GM19239 (cell line): ENCODE measurements at places on chromosomes 6 and 20.

GRCh38 chr6:5398530-5398929 is 137.2 kb downstream of the FARS2 start:
- no peak for DNase-seq

GRCh38 chr6:158561321-158561884 is 1.5 kb downstream of the TMEM181 start:
- no peak for DNase-seq

DNA sequence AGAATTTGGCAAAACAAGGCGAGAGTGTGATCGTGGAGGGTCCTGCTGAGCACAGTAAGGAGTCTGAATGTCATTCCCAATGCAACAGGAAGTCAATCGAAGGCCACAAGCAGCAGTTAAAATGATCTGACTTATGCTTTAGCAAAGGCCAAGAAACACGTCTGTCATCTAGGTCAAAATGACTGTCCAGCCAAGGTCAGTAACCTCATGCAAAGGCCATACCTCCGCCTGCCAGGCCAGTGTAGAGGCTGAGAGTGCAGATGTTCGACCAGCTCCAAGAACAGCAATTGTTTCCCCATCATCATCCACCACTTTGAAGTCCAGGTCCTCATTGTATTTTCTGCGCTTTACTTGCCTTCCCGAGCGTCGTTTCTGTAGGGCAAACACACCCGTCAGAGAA is 105.6 kb downstream of the CHD6 start:
- DNase-seq, result no peak

DNA sequence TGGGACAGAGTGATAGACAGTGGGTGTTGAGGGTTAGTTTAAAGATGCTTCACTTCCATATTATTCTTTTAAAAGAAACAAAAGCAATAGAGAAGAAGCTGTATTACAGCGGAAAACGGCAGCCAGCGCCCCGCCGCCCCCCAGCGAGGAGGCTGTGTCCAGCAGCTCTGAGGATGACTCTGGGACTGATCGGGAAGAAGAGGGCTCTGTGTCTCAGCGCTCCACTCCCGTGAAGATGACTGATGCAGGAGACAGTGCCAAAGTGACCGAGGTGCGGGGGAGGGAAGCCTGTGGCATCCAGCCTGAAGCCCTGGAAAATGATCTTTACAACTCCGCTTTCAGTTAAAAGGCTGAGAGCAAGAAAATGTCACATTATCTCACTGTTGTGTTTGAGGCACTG is 100.2 kb downstream of the FIG4 start:
- no peak for DNase-seq

DNA sequence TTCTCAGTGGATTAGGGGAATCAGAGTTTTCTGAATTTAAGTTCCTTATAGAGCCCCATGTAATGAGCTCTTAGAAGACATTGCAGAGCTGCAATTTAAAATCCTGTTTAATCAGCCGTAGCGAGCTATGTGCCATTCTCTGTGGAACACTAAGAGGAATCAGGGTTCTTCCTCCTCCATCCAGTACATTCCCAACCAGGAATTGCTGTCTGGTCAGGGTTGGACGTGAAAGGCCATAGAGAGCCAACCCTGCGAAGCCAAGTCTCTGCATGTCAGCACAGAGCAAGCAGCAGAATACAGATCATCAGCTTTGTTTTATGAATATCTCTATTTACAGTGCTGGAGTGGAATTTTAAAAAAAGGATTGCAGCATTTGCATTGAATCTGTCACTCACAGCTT is 366.0 kb downstream of the LAMA2 start:
- DNase-seq, result no peak

GRCh38 chr6:169838346-169839028 is 87.1 kb downstream of the ERMARD start:
- no peak for DNase-seq

DNA sequence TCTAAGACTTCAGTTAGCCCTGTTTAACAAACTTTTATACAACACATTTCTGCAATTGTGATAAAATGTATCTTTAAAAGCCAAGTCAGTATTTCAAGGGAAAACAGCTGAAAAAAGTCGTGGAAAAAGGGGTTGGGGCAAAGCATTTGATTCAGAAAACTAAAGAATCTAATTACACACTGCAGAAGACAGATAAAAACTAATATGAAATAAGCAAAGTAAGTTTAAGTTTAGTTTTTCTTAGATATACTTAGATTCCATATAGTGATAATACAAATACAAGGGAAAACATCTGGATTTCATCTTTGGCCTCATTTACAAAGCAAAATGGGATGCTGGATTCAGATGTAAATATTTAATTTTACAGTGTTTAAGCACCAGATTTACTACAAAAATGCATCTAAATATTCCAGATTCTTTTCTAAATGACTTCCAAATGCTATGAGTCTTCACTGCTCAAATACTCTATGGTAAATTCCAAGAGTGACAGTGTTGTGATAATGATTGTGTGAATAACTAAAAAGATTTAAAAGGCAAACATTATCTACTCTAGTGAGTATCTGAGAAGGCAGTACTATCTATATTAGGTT is 1.5 kb upstream of the ADNP start:
- no peak for DNase-seq

- DNase-seq, result no peak
Measured at GRCh38 chr20:42295592-42295991, 677.4 kb upstream of the CHD6 start.

GRCh38 chr6:117482240-117483003 is at the start of gene DCBLD1:
Gene DCBLD1, plus strand, starts transcription at chr6:117482674. Its CDS starts 108 bp downstream, at chr6:117482782.
- DNase-seq, result peak; percentile 72

DNA sequence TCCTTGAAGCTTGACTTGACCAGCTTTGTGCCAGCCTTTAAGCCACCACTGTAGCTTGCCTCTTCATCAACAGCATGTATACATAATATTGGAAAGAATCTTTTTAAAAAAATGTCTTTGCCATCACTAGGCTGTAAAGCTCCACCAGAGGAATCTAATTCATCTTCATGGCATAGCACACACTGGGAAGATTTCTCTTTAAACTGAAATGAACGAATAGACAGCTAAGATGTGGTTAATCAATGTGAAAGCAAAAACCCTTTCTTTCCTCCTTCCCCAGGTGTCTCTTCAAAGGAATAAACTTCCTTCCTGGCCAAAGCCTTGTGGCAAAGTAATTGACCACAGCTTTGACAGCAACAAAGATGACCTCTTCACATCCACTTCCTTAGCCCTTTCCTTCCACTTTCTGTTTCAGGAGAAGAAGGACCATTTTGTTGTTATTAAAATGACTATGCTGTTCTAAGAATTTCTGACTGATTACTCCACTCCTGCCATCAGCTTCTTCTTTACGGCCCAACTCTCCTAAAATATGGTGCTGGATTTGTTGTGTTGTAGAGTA is 428.7 kb upstream of the SOX4 start:
- DNase-seq, result peak; percentile 27

- no peak for DNase-seq
Measured at GRCh38 chr6:140623498-140623897, 1249.0 kb upstream of the CITED2 start.

DNA sequence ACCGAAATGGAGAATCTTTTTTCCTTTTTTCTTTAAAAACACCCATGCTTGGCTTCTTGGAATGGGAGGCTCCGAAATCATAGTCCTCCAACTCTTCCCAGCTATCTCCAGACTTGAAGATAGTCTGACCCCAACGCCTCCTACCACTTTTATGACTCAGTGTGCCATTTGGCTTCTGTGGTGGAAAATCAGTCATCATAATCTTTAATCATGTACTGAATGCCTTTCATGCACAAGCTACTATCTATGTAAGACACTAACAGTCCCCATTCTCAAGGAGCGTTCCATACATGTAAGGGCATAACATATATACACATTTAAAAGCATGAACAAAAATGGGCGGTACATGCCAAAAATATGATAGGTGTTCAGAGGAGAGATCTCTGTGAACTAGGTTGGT is 44.1 kb downstream of the TMEM14B start:
- no peak for DNase-seq

DNA sequence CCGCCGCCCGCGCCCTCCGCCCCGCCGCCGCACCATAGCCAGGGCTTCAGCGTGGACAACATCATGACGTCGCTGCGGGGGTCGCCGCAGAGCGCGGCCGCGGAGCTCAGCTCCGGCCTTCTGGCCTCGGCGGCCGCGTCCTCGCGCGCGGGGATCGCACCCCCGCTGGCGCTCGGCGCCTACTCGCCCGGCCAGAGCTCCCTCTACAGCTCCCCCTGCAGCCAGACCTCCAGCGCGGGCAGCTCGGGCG is 1.5 kb downstream of the FOXC1 start:
- DNase-seq, result no peak

GRCh38 chr20:22830138-22830537 is 205.0 kb upstream of the SSTR4 start:
- DNase-seq, result no peak

GRCh38 chr6:163716690-163717089 is 302.2 kb downstream of the QKI start:
- no peak for DNase-seq

DNA sequence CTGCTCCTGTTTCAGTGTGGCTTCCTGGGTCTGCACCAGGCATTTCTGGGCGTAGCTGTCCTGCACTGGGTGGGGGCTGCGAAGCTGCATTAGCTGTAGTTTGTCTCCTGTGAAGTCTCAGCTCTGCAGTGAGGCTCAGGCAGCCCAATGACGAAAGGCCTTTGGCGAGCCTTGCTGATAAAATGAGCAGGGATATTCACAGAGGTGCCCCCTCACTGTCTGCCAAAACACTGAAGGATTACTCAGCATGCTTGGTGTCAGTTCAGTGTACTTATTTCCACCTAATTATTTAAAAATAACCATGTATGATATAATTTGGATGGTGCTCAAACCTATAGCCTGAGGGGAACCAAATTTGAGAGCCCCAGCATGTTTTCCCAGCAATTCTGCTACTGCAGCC is 73.5 kb downstream of the ECT2L start:
- no peak for DNase-seq

DNA sequence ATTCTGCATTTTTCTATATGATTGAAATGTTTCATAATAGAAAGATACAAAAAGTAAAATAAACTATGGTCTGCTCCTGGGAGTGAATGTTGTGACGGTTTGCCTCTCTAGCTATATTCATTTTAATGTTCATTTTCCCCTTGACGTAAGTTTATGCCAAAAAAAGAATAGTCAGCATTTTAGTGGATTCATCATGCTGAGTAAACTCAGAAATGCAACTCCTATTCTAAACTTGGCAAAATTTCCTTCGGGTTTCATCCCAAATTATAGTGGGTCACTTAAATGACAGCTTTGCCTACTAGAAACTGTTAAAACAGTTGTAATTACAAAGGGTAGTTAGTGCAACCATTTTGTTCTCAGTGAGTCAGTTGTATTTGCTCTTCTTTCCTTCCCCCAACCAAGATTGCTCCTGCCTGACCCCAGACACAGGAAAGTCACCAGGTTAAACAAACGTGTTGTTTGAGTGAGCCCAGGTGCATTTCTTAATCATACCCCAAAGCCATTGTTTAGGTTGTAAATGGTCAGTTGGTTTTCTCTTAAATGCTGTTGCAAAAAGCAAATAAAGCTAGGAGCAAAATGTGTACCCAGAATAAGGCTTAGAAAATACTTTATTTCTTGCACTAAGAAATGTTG is 482.3 kb upstream of the SOX4 start:
- no peak for DNase-seq

- no peak for DNase-seq
Measured at GRCh38 chr20:19453862-19454261, 241.4 kb downstream of the SLC24A3 start.

DNA sequence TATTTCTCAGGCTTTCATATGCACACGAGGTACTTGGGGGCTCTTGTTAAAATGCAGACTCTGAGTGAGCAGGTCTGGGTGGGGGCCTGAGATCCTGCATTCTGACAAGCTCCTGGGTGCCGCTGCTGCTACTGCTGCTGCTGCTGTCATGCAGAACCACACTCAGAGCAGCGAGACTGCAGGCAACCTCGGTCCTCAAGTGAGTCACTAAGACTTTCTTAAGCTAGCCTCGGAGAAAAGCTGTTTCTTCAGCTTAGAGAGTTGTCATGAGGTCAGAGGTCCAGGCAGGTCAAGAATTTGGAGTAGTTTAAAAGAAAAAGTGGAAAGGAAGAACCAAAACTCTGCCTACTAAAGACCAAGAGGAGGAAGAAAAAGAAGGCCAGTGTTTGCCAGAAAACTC is 92.9 kb downstream of the SPTLC3 start:
- DNase-seq, result no peak
